ENCODE measurements at places on chromosomes 1 and 21.

- no peak for DNase-seq
Observed at GRCh38 chr1:41941381-41941780, 22.7 kb upstream of the HIVEP3 start.

GRCh38 chr1:99481391-99481996 is 164.4 kb upstream of the PALMD start:
- peak; percentile 17 for DNase-seq

DNA sequence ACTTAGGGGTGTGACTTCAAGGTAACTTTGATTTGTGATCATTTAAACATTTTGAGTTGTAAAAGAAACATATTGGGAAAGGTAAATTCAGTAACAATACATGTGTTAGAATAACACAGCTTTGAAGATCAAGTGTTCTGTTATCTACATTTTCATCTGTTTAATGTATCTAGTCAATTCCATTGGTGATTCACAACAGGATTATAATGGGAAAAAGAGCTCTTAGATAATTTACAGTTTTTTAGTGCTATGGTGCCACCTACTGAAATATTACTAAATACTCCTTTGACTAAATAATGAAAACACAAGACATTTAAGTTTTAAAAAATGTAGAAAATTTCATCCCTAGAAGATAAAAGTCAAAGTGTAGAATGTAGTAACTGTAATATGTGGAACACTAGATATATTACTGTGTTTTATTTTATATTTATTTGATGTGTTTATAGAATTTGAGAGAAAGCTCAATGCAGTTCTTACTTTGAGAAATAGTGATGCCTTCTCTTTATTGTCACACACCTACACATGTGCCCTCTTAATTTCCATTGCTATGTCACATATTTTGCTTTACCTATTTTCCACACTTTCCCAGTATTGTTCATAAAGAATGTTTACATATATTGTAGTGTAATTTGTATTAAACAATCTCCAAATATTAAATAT is 47.4 kb downstream of the PTPRC start:
- DNase-seq, result no peak

- DNase-seq, result no peak
Observed at GRCh38 chr1:197859024-197859423, 43.4 kb upstream of the C1orf53 start.

DNA sequence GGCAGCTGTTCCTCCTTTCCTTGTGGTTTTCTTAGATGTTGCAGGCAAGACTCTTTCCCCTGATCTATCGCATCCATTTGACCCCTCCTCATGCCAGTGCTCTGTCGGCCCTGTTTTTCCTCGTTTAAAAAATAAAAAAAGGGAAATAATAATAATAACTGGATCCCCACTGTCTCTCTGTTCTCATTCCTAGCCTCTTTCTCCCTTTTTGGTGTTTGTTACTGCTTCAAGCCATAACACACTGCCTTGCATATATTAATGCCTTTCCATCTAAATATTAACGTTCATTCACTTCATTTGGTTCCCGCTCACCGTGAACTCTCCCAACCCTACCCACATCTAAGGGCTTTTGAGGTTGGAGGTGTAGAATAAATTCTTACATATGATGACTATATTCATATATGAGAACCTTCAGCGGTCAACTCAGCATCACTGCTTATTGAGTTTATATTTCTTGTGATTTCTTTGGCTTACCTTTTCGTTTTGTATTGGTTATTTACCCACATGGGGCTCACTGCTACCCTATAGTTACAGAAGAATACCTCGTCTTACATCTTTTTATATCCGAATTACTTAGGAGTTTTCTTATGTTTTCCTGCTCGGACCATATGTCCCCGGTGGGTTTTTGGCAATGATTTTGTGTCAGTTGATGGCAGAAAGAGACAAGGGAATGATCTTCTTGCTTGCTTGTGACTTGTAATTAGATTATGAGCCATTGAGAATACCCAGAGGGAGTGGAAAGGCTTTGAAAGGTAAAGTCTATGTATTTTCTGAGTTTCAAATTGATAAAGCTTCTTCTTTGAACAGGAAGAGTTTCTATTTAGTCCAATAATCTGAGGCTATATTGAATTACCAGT is 805 bp downstream of the ATG4C start:
- DNase-seq, result no peak

DNA sequence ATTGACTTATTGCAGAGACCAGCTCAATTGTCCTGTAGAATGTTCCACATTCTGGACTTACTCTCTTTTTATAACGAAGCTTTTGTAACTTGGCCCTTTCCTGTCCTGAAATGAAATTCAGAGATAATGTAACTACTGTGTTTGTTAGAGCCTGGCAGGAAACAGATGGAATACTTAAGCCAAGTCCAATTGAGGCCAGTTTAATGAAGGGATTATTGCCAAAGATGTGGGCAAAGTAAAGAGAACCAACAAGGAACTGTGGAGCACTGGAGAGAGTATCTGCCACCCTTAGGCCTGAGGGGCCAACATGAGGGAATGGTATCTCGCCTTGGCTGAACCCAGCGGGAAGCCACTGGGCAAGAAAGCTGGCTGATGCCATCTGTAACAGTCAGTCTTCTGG is 32.9 kb downstream of the MFSD2A start:
- DNase-seq, result peak; percentile 45

DNA sequence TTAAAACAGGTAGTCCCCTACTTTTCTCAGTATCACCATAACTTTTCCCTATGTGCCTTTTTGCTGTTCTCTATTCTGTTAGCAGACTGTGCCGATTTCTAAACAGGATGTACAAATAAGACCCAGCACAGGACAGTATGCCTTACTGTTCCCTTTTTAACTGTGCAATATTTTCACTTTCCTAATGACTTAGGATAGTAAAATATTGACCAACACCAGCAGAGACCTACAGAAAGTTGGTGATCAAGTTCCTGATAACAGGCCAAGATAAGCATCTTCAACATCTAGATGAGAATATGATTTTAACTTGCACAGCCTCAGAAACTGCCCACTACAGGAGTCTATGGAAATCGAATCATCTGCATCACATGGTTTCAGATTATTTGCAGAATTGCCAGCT is 42.0 kb downstream of the ADSS2 start:
- DNase-seq, result no peak

GRCh38 chr1:196459383-196459782 is 148.9 kb downstream of the KCNT2 start:
- no peak for DNase-seq

DNA sequence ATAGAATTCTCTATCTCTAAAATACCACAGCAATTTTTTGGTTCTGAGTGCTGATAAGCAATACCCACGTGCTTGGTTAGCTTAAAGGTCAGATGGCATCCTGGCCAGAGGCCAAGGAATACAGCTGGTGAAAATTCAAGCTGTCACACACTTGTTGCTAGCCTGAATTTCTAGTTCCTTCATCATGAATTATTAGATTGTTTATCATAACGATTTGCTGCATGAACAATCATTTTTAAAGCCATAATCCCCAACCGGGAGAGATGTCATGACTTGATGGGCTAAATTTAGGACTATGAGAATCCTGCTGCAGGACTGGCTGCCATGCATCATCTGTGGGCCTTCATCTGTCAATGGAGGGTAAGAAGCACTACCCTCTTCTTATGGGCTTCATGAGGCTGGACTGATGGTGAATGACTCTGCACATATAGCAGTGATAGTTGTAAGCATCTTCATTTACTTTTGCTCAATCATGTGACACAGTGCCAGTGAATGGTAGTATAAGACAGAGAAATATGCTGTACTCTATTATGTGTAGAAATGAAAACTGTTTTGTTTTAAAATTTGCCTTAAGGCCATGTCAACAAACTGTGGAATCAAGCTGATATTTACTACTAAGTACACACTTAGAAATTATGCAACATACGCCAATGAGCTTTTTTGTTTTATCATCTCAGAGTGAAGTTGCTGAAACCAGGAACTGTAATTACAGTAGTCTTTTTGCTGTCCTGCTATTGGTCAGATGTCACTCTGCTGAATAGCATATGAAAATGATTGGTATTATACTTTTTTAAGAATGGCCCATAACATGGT is 80.5 kb upstream of the RALGPS2 start:
- DNase-seq, result peak; percentile 51

GRCh38 chr1:83905315-83905907 is 93.5 kb downstream of the TTLL7 start:
- no peak for DNase-seq

- no peak for DNase-seq
Observed at GRCh38 chr1:65146908-65147423, 1.0 kb upstream of the AK4 start.

Data from pulmonary artery endothelial cell (primary cell).